Dermis blood vessel endothelial cell (primary cell): ENCODE measurements at places on chromosomes 5 and 9.

GRCh38 chr5:174148721-174149120 is 103.2 kb downstream of the NSG2 start:
- DNase-seq, result no peak

GRCh38 chr9:111482694-111483438 is 1.3 kb downstream of the ECPAS start:
- peak; percentile 69 for DNase-seq

- peak; percentile 89 for DNase-seq
These were observed 24.3 kb upstream of the PTGES start for GRCh38 chr9:129776938-129777768.

- DNase-seq, result no peak
These were observed 21.6 kb upstream of the C5orf46 start for GRCh38 chr5:147927901-147928300.

- peak; percentile 68 for DNase-seq
These were observed 74.3 kb downstream of the LRSAM1 start for GRCh38 chr9:127525401-127526188.

DNA sequence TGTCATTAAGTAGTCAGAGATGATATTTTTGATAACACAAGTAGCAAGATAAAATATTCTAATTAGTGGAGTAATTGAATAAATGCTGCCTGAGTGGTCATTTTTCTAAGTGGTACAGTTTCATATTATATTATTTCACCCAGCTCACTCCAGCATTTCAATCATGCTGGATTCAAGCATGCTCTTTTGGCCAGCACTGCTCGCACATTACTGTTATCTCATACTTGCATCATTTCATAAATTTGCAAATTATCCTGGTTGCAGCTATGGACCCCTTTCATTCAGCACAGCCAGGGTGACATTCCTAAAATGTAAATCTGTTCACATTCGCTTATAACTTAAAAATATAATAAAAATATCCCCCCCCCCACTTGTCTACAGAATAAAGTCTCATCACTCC is 520.8 kb upstream of the CYLC2 start:
- no peak for DNase-seq
